ENCODE measurements at places on chromosomes 7 and 10. TPM values are rescaled to one million over a fixed set of nuclear protein-coding genes. Genes with fewer than 3 reads are reported as not detected.

CLEC5A gene
- 7.5 TPM for total RNA-seq

- DNase-seq: no peak
These were observed 165.5 kb upstream of the SMIM30 start for GRCh38 chr7:113283861-113284260.

GRCh38 chr7:3008386-3008785 is 35.3 kb downstream of the CARD11 start:
- DNase-seq: no peak

- DNase-seq: no peak
These were observed 4.8 kb downstream of the PTF1A start for GRCh38 chr10:23196915-23197314.

DNA sequence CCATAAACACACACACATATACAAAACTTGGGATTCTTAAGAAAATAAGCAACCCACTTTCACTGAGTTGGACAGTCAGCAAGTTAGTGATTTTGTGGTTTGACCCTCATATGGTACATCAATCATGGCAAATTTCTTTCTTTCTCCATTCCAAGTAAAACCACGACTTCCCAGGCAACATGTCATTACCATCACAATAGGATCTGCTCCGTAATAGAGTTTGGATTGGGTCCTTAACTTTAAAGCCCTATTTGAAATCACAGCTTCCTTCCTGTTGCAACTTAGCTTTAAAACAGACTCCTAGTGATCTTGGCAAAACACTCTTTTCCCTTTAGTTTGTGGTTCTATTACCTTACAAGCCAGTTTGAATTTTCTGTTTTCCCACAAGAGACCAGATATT is 483.6 kb downstream of the INHBA start:
- no peak for DNase-seq

Data from lower lobe of right lung (tissue), 2 donors.